Left ventricle myocardium superior (tissue), 1 donor: ENCODE measurements at places on chromosomes 2 and 18.

GRCh38 chr2:216287251-216287650 lies 85.0 kb downstream of the MARCHF4 start:
- no peak for DNase-seq

GRCh38 chr18:58335223-58335622 lies 291.2 kb downstream of the NEDD4L start:
- no peak for DNase-seq

- no peak for DNase-seq
Observed at GRCh38 chr2:42503291-42503690, 9.5 kb upstream of the KCNG3 start.

DNA sequence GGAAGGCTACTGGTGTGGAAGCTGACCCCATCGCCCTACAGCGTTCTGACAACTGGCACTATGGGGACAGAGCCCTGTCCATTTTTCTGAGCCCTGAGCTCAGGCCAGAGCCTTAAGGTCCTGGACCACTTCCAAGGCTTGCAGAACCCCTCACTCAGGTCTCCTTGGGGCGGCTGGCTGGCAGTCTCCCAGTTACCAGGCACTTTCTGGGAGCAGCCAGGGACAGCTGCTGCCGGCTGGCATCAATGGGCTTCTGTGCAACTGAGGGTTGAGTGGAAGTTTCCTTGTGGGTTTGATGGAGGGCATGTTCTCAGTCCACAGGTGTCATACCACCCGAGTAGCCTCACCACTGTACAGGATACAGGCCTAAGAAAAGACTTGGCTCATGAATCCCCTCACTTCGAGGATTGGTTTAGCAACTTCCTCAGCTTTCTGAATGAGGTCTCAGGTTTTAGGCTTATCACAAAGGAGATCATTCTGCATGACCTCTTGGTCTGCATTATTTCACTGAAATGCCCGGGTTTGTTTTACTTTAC lies 27.4 kb upstream of the WIPF1 start:
- no peak for DNase-seq

- DNase-seq: no peak
Observed at GRCh38 chr2:166568409-166568808, 74.4 kb upstream of the SCN7A start.

GRCh38 chr2:49154140-49154539 lies at the start of gene FSHR:
FSHR (minus strand) TSS chr2:49154515; CDS start chr2:49154417, 98 bp downstream.
- no peak for DNase-seq

DNA sequence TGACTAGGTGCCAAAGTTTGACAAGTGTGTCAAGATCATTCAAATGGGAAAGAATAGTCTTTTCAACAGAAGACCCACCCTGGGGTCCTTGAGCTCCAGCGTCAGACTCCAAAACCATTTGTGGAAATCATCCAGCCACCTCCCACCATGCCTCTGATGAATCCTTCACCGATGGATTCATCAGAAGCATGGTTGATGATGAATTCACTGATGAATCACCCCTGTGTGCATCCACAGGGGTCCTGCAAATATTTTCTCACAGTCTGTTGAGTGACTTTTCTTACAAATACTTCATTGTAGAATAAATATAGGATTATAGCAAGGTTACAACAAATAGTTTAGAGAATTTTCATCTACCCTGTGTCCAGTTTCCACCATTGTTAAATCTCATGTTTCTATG lies 4.3 kb downstream of the UGT1A9 start:
- DNase-seq: no peak
